ENCODE measurements at places on chromosomes 5 and 9. TPM values are rescaled to one million over a fixed set of nuclear protein-coding genes. Genes with fewer than 3 reads are reported as not detected.

The C5 gene
- total RNA-seq: 5.1 TPM

The THBS4 gene
- 0.29 TPM for total RNA-seq

The RAD1 gene
- total RNA-seq: 58.3 TPM

The OXCT1 gene
- 36.5 TPM for total RNA-seq

The ZFP2 gene
- total RNA-seq: 1.4 TPM

The LVRN gene
- under 0.01 TPM for total RNA-seq

The CSF2 gene
- not detected for total RNA-seq

The AHRR gene
- 52.2 TPM for total RNA-seq

The PTGES gene
- 70.9 TPM for total RNA-seq

The DNM1 gene
- 3.6 TPM for total RNA-seq

The SPATA31C1 gene
- total RNA-seq: not detected

The MINAR2 gene
- not detected for total RNA-seq

The DRD1 gene
- under 0.01 TPM for total RNA-seq

All from osteoblast (primary cell).